CMK (cell line): ENCODE measurements at places on chromosomes 2 and 18.

GRCh38 chr18:49655266-49656072, 93.6 kb downstream of the LIPG start:
- DNase-seq = no peak

GRCh38 chr2:193738892-193739291, 1544.2 kb upstream of the TMEFF2 start:
- DNase-seq = no peak

DNA sequence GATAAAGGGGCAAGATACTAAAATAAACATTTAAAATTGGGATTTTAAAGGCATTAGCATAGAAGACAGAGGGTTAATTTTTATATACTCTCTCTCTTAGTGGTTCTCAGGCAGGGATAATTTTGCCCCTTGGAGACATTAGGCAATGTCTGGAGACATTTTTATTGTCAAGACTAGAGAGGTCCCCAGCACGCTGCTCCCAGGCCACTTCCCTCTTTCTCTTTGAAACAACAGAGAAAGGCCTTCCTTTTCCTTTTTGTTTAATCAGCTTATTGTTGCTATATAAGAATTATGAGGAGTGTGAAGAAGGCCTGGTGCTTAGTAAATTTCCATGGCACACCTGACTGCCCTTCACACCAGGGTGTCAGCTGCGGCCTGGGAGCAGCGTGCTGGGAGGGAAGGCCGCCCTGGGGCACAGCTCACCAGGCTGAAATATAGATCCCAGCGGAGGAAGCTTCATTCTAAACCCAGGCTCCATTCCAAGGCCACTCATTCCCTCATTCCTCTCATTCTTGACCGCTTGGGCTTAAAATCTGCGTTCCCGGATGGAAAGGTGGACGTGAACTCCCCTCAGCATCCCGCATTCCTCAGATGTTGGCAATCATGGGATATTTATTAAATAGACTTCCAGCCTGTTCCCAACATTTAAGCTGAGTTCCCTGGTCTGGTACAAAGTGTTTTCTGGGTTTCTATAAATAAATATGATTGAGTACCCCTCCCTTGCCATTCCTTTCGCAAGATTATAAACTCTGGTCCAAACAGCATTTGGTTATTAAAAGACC, 22.5 kb downstream of the SLC14A2 start:
- DNase-seq = no peak

GRCh38 chr2:231361701-231362554, 33.6 kb upstream of the B3GNT7 start:
- peak; percentile 99 for DNase-seq

- peak; percentile 2 for DNase-seq
These were observed 65.0 kb downstream of the SLC39A10 start for GRCh38 chr2:195722075-195722474.

GRCh38 chr2:174324530-174324929, 10.2 kb upstream of the SP9 start:
- no peak for DNase-seq
